ENCODE measurements at places on chromosomes 16 and 17.

DNA sequence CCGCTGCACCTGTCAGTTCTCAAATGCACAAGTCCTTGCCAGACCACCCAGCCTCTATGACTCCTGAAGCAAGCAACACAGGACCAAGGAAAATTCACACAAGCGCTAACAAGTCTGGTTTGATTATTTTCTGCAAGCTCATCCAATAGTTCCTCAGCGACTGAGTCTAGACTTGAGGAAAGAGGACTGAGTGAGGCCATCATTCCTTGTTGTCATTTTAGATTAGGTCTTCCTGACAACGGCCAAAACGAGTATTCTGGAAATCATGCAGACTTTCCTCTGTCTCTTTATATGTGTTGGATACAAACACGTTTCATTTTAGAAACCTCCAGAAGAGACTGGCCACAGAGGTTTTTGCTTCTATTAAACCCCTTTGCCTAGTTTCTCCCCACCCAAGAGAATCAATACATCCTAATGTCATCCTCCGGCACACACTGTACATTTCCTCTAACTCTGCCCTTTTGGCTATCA, 561 bp downstream of the CCDC47 start:
- peak; percentile 16 for DNase-seq

DNA sequence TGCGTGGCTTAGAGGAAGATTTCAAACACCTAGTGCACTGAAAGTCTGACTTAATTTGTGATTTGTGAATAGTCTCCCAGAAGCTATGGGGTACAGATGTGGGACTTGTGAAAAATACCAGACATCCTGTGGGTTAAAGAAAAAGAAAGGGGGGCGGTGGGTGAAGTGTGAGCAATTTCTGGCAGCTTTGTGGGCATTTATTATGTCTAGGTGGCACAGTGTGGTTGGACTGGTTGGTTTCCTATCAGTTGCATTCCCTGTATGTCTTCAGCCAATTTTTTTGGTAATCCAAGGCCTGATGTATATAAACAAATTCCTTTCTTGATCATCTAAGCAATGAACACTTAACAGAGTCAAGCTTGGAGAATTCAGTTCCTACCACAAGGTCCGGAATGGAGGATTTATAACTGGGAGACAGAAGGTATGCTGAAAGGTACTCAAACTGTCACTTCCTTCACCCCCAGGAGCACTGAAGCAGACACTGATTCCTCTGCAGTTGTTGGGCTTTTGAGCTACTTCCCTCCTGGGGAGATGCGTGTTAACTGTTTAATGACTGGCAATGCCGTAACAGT, 211.6 kb downstream of the WWOX start:
- DNase-seq, result no peak

DNA sequence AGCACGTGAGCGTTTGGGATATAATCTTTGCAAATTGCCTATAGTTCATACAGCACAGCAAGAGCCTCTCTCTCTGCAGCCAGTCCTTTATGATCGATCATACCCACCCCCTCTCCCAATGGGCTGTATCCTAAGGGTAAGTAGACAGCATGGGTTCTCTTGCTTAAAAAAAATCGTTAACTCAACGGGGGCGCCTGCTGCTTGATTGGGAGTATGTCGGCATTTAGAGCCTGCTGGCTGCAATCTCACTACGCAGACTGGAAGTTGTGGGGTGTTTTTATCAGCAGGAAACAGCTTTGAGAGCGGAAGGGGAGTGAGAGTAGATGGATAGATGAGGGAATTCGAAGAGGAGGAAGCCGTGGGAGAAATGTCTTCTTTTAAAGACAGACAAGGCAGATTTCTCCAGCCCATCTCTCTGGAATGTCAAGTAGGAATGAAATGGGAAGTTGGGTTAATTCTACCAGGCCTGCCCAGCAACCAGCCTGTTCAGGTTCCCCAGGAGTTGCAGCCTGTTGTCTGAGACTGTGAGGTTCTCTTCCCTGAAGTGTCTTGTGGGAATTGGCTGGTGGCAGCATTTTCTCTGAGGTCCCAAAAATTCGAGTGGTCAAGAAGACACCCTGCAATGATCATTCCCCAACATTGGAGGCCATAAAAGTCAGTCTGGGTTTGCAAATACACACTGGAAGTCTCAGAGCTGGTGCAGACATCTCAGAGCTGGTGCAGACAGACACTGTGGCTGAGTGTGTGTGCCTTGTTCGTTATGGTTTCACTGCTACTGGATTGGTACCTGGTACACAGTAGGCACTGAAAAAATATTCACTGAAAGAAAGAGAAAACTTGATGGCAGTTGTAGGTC, 65.6 kb downstream of the PRKCB start:
- DNase-seq, result no peak

GRCh38 chr17:81322271-81323082, 27.4 kb upstream of the SLC38A10 start:
- DNase-seq, result no peak
